ENCODE measurements at places on chromosomes 4 and X.

DNA sequence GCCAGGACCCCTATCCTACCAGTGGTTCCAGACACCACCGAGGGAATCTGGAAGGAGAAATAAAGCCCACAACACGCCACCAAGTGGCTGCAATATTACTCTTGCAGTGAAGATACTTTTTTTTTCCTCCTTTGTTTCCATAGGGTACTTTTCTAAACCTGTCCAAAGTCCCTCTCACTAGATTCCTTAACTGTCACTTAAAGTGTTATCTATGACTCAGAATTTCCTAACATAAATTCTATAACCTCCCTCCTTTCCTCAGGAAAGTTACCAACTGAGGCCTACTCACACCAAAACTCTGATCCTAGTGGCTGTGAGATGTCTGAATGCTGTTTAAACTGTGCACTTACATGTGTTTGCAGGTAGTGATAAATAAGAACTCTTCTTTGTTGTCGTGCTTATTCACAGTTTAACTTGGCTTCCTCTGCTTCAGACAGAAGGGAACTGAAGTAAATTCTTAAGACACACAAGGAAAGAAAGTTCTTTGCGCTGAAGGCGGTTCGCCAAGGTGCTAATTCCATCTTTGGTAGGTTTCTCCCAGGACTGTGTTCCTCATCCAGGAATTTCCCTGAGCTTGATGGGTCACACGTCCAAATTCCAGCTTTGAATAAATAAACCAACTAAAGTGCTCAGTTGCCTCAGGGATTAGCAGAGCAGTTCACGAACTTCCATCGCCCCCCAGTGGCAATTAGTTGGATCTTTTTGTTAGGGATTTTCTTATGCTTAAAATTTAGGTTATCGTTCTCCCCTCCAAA is 10.7 kb upstream of the HCCS start:
- peak; percentile 77 for DNase-seq

- DNase-seq, result no peak
Measured at GRCh38 chr4:86184216-86184900, 175.5 kb downstream of the MAPK10 start.

- peak; percentile 27 for DNase-seq
Measured at GRCh38 chrX:67587946-67588624, 44.3 kb downstream of the AR start.

GRCh38 chrX:38594434-38594833 is 33.1 kb downstream of the TSPAN7 start:
- no peak for DNase-seq

- DNase-seq, result no peak
Measured at GRCh38 chrX:41302370-41302769, 31.6 kb upstream of the DDX3X start.

DNA sequence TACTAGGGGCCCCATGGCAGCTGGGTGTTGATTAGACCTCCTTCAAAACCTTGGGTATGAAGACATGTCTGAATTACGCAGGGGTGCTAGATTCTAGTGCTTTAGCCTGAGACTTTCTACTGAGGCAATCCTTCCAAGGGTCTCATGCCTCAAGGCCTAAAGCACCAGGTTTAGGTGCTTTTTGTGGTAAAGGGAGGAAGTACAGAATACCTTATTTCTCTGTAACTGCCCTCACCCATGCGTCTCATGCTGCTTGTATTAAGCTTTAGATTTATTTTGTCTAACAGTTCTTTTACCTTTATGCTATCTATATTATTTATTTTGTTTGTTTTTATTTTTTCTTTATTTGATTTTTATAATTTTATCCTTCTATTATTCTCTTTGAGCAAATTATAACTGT is 190.2 kb upstream of the GK2 start:
- no peak for DNase-seq

GRCh38 chr4:99841129-99841528 is 24.5 kb downstream of the DAPP1 start:
- DNase-seq, result no peak

DNA sequence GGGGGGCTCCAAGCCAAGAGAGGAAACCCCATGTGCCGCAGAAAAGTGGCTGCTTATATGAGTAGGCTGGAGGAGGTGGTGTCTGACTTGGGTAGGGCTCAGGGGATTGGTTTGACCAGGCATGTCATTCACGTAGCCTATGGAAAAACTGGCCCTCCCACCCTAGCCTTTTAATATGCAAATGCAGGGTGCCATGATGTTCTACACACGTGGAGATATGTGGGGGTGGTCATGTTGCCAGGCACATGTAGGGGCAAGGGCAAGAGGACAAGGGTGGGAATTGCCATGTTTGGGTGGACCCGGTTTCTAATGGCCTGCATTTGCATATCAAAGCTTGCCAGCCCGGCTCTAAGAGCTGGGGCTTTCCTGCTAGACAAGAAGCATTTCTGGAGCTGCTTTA is 86.9 kb upstream of the SHISA3 start:
- no peak for DNase-seq

DNA sequence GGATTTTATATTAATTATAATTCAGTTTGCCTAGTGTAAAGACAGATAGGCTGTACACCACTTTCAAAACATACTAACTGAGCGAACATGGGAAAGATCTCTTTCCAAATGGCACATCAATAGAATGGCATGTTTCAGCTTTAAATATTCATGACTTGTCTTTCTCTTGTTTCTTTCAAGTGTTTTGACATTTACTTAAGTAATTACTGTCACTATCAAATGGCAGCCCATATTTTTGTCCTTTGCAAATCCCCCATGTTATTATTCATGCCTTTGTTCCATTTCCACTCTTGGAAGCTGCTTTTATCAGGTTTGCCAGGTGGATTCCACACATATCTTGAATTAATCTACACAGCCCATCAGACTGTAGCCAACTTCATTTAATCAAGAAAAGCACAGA is 89.2 kb upstream of the GLRA2 start:
- DNase-seq, result no peak

GRCh38 chr4:166941629-166942028 is 292.7 kb downstream of the SPOCK3 start:
- DNase-seq, result peak; percentile 31

- DNase-seq, result no peak
Measured at GRCh38 chrX:152899111-152899873, 1.4 kb downstream of the ZNF185 start.

DNA sequence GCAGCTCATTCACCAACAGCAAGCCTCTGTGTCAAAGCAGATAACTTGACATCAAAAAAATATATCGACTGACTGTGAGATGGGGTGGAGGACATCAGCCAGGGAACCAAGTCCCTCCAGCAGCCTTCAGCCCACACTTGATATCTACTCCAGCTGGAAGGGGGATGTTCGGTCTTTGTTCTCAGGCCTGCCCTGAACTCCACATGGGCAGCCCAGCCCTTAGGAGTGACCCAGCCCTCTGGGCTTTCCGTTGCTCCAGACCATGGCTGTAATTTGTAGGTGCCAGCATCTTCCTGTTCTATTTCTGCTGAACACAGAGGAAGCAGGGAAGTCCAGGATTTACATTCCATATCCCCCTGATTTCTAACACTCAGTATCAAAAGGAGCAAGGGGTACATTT is 17.4 kb downstream of the RASL11B start:
- no peak for DNase-seq

DNA sequence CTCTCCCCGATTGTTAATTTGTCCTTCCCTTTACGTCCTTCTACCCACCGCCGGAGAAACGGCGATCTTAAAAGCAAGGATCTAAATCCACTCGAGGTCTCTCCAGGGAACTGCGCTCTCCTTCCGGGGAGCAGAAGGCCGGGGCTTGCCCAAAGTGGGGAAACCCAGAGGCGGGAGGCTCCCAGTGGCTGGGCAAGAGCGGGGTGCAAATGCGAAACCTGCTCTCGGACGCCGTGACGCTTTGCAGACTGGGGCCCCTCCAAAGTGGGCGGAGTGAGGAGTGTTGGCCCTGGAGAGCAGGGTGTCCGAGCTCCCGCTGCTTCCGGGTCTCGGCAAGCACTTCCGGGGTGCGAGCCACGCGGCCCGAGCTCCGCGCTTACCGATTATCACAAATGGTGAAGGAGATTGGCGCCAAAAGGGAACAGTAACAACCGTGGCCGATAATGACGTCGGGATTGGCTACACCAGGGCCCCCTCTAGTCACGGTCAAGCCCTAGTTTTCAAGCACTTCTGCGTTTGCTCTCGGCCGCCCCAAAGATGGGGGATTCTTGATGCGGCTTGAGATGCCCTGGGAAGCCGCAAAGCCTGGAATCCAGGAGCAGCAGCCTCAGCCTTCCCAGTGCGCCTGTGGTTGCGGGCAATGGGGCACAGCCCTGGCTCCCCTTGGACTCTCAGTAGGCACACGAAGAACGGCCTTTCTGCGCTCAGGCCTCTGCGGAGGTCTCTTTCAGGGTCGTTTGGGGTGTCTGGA is 29.0 kb downstream of the HAND2 start:
- no peak for DNase-seq

DNA sequence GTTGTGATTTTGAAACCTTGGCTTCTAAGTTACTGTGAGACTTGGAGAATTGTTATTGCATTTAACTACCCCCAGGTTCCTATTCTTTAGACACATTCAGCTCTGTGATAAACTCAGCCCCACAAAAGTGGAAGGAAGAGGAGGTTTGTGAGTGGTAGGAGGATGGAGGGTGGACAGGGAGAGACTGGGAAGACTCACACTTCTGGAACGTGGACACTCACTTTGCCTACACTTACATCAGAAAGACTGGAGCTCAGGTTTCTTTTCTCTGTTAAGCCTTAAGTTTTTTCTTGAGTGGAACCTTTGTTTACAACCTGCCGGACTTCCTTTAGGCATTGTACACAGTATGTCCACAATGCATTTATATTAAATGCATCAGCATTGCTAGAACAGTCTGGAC is 99.0 kb downstream of the AREG start:
- DNase-seq, result peak; percentile 73

DNA sequence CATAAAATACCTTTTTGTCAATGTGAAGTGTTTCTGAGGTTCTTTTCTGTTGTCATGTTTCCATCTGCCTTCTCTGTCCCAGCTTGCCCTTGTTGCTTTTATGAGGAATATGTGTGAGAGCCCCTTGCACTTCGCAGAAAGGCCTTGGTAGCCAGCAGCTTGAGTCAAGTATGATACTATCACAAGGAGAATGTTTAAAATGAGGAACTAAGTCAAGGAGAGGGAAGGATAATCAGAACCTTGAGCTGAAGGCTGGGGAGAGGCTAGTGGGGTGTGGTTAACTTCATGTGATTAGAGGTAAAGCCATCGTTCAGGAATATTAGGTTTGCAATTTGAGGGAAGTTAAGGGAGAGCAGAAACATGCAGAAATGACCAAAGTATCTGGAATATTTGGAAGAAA is 12.7 kb downstream of the PGK1 start:
- DNase-seq, result no peak

- DNase-seq, result no peak
Measured at GRCh38 chr4:109915385-109916026, 2.8 kb downstream of the EGF start.

DNA sequence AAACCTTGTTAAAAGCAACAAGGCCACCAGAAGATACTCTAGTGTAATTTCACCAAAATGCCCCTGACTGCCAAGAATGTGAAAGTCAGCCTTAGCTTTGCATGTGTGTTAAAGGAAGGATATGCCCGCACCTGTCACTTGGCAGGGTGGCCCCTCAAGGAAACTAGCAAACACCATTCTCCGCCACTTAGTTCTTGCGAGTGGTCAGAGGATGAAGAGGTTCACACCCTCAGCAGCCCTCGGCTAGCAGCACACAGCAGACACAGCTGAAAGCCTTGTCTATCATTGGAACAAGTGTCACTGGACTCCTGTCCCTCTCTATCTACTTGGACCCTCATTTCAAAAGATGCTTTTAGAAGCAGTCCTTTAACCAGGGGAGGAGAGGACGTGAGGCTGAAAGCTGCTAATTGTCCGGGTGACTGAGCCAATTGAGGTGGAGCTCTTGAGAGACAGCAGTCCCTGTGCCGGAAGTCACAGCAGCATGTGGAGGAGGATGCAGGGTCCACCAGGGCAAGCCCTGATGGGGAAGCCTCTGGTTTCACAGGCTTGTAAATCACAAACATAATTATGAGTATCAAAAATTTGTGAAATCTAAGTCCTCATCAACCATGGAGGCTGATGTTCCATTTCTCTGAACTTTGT is 18.0 kb downstream of the HHIP start:
- no peak for DNase-seq

- DNase-seq, result no peak
Measured at GRCh38 chrX:141904262-141904661, 568 bp downstream of the MAGEC1 start.

- no peak for DNase-seq
Measured at GRCh38 chr4:41976775-41977516, 4.6 kb upstream of the DCAF4L1 start.

DNA sequence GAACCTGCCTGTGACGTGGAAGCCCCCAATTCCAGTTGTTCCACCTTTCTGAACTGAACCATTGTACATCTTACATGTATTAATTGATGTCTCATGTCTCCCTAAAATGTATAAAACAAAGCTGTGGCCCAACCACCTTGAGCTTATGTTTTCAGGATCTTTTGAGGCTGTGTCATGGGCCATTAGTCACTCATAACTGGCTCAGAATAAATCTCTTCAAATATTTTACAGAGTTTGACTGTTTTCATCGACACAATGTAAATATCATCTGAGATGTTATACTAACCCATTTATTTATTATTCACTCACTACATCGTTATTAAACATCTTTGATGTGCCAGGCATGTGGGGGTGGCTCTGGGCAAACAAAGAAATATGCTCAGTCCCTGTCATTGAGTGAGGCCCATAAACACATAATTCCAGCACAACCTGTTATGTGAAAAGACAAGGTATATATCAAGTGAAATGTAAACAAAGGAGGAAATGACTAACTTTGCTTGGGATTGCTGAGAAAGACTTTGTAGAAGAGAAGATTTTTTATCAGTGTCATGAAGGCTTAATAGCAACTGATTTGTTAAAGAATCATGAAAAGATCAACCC is 34.5 kb upstream of the PPM1K start:
- no peak for DNase-seq

DNA sequence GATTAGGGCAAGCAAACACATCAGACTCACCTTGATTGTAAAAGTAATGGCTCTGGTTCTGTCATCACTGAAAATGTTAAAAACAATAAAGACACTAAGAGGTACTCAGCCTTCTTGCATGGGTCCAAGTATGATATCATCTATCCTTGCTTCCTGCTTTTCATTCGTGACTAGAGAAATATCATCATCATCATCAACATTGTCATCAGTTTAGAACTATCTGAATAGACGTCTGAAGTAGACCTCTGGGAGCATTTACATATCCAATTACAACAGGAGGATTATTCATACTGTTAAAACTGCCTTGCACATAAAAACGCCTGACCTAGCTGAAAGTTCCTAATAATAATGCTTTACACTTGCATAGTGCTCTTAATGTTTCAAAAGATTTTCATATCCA is 9.8 kb upstream of the FRAS1 start:
- no peak for DNase-seq

- no peak for DNase-seq
Measured at GRCh38 chr4:3364199-3364598, 71.4 kb downstream of the RGS12 start.

GRCh38 chr4:73702796-73703287 is 37.5 kb upstream of the CXCL8 start:
- peak; percentile 67 for DNase-seq

DNA sequence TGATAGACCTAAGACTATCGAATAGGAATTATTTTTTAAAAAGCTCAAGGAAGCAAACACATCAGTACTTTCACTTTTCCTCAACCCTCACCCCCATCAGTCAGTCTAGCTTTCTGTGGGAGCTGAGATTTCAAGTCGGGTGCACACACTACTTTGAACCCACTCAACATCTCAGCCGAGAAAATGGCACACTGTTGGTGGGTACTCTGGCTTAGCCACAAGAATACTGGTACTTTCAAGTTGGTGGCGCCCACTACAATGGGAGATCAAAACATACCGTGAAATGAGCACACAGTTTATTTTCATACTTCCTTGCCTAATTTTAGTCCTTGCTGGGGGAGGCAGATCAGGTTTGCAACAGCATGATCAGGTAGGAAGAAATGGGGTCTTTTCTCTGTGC is 10.2 kb downstream of the CD40LG start:
- no peak for DNase-seq
